Cerebellar cortex (tissue), 1 donor: ENCODE measurements at places on chromosomes 12 and 14.

DNA sequence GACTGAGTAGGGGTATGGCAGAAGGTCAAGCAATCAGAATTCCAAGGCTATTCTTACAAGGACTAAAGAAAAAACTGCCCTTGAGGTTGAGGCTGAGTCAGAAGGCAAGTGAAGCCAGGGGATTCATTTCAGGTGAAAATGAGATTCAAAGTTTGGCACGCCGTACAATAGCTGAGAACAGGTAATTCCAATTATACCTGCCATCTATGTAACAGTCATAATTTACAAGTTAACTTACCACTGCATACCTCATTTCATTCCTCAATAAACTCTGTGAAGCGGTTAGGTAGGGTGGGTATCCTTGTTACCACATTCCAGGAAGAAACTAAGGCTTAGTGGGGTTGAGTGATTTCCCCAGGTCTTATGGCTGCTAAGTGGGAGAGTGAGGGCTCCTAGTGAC is 64.1 kb downstream of the STON2 start:
- DNase-seq, result no peak

DNA sequence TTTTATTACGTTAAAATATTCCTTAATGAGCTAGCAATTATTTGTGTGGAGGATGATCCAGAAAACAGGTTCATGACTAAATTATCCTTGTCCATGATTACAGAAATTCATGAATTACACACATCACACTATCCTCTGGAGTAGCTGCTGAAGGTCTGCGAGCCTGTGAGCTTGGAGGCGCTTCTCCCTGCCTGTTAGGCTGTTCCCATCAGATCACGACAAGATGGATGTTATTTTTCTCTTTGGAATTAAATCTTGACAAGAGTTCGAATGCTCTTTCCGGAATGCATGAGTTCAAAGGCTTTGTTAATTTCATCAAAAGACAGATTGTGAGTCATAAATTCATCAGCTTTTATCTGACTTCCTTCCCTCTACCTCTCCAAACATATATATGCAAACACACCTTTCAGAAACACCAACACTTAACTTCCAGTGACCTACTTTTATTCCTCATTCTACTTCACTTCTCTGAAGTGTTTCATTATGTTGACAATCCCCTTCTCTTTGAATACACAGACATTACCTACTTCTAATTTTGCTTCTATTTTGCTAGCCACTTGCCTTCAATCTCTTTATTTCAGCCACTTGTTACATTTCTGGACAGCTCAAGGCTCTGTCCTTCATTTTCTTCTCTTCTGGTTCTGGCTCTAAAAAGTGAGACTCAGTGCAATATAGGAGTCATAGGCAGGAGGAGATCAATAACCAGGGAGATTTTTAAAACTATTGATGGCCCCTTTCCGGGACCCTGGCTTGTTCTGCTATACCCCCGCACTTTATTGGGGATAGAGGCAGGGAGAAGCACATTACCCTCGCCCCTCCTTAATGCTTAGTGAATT is 274.6 kb downstream of the BTG1 start:
- DNase-seq, result no peak

DNA sequence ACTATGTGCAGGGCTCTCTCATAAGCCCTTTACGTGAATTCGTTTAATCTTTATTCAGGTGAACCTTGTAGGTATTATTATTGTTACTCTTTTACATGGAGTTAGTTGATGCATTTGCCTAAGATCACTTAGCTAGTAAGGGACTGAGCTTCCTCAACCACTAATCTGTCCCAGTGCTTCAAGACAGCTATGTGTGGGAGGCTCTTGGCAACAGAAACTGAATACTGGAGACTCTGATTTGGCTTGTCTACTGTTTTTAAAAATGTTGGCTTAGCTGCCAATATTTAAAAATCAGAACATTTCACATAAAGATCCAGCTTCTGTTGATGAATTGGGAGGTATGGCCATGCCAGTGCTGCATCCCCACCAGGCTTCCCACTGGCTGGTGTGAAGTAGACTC is 6.8 kb downstream of the KNTC1 start:
- DNase-seq, result no peak

DNA sequence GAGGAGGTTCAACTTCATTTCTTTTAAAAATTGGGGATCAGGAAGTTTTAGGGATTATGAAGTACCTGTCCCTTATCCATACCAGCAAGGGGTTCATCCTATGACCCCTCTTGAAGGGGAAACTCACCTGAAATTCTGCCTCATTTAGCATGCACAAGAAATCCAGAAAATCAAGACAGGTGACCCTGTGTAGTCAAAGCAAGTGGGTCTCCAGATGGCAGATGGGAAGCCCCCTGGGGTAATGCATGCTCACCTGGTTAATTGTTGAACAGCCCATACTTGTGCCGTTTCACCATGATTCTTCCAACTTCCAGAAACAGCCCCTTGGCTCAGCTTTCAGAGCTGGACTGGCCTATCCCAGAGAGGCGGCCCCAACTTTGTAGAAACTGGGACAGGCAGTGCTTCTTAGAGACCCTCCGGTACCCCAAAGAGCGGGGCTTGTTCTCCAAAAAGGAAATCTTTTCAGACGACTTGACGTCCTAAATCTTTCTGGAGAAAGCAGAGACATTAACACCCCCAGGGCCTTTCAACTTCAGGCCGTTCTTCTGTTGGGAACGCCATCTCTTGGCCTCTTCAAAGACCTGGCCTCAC is 66.3 kb upstream of the ESRRB start:
- DNase-seq, result no peak

DNA sequence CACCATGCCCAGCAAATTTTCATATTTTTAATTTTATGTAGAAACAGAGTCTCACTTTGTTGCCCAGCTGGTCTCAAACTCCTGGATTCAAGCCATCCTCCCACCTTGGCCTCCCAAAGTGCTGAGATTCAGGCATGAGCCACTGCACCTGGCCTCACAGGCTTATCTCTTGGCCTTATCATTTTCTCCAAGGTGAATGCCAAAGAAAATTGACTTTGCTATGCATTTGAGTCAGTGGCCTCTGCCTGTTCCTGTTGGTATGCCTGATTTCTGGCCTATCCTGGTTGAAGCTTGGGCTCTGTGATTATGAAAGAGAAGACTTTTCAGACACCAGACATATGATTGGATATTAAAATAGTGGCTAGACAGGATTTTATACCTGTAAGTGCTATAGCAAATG is 34.2 kb downstream of the MANSC1 start:
- no peak for DNase-seq

DNA sequence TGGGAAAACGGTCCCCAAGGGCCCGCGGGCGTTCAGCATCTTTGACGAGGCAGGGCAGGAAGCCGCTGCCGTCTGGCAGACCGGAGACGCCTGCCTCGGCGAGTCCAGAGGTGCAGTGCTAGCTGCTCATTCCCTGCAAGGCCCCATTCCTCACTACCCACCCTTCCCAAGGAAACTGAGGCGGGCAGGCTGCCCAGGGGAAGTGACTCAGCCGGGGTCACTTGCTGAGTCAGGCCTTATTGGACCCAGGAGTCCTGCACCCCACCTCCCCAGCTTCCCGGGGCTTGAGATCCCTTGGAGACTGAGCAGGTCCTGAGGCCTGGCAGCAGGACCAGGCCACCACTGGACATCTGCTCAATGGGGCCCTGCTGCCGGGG is 3.7 kb downstream of the SH2B3 start:
- DNase-seq, result no peak

GRCh38 chr12:52650520-52651081 is 1.4 kb downstream of the KRT2 start:
- DNase-seq, result no peak

- no peak for DNase-seq
Measured at GRCh38 chr12:123141615-123142517, 9.0 kb downstream of the PITPNM2 start.

GRCh38 chr14:103788086-103788485 is 59.3 kb downstream of the PPP1R13B start:
- DNase-seq, result no peak

- no peak for DNase-seq
Measured at GRCh38 chr12:50050410-50051098, 6.8 kb upstream of the ASIC1 start.

DNA sequence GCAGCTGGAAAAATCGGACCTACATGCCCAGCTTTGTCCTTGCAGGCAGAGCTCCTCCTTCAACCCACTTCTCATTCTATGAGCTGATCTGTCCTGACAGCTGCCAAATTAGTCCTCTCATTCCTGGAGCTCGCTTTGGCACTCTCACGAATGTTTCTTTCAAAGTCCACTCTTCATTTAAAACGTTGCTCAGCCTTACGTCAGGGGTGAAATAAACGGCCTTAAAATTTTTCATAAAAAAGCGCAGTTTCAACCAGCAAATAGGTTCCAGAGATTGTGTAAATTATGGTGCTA is 120.9 kb upstream of the HIF1A start:
- DNase-seq, result peak; percentile 83

DNA sequence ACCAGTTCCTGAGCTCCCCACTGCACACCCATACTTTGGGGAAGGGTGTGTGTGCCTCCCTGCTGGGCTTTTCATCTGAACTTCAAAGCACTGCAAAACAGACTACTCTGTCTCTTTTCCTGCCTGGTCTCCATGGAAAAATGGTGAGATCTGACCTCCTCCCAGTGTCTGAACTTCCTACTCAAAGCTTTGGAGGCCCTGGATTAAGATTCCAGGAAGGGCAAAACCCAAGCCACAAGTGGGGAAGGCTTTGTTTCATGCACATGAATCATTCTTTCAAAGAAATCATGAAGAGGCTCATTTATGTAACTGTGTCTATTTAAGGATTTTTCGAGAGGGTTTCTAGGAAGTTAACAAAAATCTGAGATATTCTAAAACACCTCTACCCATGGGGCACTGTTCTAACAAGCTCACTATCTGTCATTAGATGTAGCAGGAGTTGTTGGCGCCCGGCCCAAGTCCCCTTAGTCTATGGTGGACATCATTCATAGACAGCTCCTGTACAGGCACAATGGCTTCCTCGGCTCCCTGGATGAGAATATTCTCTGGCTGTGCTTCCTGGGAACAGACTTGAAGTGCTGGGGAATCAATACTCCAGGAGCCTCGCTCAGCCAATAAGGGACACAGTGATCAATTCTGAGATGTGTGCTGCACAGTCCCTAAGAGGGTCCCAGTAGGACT is 224.0 kb downstream of the KTN1 start:
- no peak for DNase-seq

DNA sequence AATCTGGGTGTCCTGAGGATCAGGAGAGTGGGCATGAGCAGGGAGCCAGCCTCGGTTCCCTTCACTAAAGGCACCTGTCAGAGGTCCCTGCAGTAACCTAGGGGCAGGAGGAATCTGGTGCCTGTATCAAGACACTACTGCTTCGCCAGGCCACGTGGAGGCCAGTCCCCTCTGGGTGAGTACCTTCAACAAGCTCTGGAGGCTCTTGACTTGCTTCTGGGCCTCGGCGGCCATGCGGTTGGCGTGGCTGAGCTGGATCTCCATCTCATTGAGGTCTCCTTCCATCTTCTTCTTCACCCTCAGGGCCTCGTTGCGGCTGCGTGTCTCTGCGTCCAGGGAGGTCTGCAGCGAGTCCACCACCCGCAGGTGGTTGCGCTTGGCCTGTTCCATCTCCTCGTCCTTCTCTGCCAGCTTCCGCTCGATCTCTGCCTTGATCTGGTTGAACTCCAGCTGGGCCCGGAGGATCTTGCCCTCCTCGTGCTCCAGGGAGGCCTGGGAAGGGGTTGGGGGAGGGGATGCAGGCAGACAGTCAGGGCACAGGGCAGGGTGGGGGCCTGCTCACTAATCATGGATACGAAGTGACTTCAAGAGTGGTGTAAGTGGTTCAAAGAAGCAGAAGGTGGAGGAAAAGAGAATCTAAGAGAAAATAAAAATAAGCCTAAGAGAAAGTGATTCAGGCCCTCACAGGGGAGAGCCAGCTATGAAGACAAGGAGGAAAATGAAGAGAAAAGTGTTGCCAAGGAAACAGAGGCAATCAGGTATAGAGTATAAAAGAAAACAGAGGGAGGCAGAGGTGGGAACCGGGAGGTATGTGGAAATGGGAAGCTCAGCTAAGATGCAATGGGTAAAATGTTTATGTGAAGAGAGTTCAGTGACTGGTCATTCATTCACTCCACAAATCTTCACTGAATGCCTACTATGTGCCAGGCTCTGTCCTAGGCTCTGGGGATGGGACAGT is 8.0 kb upstream of the MYH6 start:
- no peak for DNase-seq

GRCh38 chr12:114770323-114770722 is 86.3 kb upstream of the TBX3 start:
- no peak for DNase-seq

GRCh38 chr12:41466802-41467201 is 278.7 kb downstream of the PDZRN4 start:
- DNase-seq, result no peak

DNA sequence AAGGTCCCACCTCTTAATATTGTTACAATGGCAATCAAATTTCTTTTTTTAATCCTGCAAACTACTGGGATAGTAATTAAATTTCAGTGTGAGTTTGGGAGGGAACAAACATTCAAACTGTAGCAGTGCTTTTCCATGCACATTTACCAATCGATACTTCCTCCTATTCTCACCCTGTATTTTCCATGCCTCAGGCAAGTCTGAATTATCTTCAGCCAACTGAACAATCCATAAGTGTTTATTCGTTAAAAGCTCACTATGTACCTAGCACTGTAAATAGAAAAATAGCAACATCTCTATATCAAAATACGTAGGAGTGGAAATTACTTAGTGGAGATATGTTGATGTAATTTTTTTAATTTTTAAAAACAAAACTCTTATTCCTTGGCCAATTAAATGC is 43.5 kb downstream of the CCDC177 start:
- DNase-seq, result no peak

DNA sequence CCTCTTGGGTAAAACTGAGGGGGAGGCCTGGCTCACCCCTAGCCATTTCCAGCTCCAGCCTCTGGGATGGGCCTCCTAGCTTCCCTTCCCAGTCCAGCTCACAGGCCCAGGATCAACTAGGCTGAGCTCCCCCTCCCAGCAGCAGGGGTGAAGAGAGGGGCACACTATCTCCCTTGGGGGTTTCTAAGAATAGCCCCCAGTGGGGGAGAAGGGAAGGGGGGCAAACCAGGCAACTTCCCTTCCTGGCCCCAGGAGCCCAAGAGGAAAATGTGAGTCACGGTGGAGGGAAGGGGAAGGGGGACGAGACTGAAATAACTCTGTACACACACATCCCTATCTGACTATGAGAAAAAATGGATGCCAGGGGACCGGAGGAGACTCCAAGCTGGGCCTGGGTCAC is 9.0 kb downstream of the ADCY6 start:
- DNase-seq, result no peak

- DNase-seq, result no peak
Measured at GRCh38 chr14:50932592-50933495, 11.4 kb downstream of the PYGL start.

- DNase-seq, result no peak
Measured at GRCh38 chr12:132245521-132246101, 83.8 kb downstream of the GALNT9 start.

GRCh38 chr14:88683119-88683518 is 109.6 kb downstream of the EML5 start:
- DNase-seq, result no peak

DNA sequence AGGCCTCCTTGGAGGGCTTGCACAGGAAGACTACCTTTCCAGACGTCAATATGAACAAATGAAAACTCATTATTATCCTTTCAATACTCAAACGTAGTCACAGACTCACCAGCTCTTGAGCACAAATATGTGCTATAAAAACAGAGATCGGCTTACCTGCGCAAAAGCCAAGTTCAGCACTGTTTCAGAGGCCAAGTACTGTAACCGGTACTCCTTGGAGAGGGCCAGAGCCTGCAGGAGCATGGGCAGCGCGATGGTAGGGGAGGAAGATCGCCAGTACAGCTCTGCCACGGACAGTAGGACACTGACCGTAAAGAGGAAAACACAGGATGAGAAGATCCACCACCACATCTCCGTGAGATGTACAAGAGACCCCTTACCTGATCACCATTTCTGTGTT is 21.6 kb upstream of the CAMKK2 start:
- DNase-seq, result no peak
